ENCODE measurements at places on chromosomes 4 and X.
A peak's percentile ranks its signal among the peaks of the same experiment; 100 is the strongest.

GRCh38 chr4:183469936-183470335, 25.5 kb downstream of the CDKN2AIP start:
- no peak for DNase-seq

GRCh38 chrX:40197071-40197470, 99.3 kb upstream of the BCOR start:
- DNase-seq = no peak

DNA sequence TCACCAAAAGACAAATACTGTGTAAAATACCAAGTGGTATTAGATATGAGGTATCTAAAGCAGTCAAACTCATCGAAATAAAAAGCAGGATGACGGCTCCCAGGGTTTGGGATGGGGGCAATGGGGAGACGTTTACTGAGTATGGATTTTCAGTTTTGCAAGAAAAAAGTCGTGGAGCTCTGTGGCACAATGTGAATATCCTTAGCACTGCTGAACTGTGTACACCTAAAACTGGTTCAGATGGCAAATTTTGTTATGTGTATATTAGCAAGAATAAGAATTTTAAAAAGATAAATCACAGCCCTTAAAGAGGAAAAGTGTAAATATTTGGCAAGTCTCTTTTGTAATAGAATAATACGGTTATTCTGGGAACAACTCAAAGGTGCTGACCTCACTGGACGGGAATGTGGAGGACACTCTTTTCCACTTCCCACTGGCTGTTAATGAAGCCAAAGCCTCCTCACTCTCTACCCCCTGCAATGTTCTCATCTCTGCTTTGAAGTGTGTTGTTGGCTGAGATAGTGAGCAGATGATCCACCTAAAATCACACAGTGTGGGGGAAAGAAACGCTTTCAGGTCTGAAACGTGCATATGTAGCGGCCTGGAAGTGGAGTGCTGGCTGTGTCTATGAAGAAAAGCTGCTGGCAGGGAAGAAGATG, 49.2 kb downstream of the SEL1L3 start:
- DNase-seq = no peak

- no peak for DNase-seq
Measured at GRCh38 chr4:20676501-20677197, 23.6 kb upstream of the PACRGL start.

GRCh38 chrX:26558719-26559386, 342.9 kb downstream of the MAGEB5 start:
- no peak for DNase-seq

GRCh38 chr4:26458157-26458561, 32.1 kb downstream of the CCKAR start:
- no peak for DNase-seq

- DNase-seq = no peak
Measured at GRCh38 chr4:144342949-144343760, 202.6 kb upstream of the GYPA start.

DNA sequence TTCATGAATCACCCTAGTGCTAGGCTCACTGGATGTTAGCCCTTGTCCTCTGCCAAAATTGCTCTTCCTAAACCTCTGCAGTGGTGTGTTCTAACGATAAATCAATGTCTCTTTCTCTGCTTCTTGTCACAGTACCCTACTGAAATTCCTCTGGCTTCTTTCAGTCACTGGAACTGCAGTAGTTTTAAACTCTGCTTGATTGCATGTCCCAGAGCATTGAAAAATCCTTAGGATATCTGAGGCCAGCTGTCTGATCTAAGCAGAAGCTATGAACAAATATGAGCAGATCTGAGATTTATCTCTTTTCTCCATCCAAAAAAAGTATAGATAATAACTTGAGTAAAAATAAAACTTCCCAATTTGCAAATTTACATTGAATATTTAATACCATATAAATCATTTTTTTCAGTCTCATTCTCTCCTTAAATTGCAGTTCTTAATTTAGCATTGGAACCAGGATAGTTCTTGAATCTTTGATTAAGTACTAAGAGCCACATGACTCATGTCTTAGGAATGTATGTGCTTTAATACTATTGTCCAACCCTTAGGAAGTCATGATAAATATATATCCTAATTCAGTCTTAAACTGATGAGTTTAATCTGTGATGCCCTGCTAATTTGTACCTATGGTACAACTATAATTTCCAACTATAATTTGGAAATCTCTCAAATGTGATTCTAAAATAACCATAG, 169.7 kb downstream of the PDHA2 start:
- no peak for DNase-seq

DNA sequence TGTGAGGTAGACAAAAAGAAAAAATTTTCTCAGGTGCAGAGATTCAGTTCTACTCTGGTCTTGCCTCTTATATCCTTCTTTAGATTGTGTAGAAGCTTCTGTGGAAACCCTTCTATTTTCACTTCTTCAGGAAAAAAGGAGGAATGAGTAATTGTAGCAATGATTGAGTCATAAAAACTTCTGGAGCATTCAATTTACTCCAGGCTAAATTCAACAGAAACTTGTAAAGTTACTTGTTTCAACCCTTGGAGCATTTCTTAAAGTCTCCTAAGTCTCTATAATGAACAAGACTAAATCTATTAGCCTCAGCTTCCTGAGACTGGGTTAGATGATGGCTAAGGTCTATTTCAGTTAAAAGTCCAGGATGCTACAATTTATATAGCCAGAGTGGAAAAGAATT, 29.9 kb downstream of the BOD1L1 start:
- no peak for DNase-seq

GRCh38 chr4:185261946-185262345, 52.5 kb downstream of the SNX25 start:
- DNase-seq = no peak

DNA sequence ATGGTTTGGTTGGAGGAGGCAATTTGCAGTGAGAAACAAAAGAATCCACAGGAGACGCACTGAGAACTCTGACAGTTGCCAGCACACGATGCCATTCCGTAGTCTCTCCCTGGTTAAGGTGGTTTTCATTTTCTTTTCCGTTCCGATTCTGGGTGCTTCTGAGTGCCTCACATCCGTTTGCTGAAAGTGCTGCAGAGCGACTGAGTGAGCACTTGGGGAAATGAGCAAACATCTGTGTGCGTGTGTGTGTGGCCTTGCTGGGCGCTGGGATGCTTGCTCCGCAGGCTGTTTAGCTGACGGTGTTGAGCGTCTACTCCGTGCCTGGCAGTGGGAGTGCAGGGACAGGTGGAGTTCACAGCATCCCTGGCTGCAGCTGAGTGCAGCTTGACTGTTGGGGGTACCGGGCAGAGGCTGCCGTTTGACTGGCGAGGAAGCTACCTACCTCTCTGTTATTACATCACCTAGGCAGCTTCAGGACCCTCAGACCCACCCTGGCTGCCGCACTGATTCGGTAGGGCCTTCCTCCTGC, 49.3 kb downstream of the SORCS2 start:
- no peak for DNase-seq

DNA sequence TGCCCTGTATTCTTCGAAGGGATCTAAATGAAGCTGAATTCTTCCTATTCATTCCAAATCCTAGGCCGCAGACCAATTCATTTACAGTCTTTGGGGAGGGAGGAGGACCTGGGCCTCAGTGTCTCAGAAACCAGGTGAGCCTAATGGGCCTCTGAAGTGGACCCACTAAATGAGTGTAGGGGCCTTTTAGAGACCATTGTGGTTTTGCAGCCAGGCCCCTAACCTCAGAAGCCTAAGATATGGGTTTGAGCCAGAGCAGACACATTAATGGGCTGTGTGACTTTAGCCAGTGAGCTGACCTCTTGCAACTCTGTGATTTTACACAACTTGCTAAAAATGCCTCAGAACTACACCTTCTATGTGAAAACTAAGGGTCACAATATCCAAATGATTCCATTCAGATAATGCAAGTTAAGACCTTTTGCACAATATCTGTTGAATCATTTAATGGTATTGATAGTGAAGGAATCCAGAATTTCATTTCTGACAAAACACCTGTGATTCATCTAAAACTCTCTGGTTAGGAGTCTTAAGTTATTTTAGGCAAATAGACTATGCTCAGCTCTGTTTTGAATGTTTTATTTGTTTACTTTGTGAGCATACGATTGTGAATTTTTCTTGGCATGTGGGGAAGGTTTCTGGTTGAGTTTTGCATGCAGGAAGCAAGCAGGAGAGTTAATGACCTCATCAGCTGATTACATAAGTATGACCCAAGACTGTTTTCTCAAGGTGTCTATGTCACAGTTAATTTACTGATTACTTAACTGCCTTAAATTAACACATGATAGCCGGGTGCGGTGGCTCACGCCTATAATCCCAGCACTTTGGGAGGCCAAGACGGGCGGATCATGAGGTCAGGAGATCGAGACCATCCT, 75.0 kb downstream of the EVC start:
- DNase-seq = no peak

DNA sequence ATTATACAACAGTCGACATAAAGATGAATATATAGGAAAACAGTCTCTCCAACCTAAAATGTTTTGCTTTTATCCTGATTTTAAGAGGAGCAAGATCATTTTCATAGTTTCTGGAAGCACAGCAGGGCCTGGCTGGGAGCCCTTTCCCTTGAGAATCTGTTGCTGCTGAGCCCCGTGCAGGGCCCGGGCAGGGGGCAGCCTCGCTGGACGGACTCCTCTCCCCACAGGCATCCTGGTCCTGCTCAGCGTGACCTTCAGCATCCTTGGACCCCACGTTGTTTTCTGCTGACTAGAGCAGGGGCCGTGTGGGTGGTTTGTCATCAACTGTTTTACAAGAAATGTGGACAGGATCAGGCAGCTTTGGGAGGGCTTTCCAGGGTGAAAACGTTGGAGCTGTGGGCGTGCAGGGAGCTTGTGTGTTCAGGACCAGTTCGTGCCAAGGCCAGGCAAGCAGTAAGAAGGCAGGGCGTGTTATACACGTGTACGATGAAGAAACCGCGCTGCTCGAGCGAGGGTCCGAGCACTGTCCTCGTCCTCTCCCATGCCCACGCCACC, 25.0 kb downstream of the CPZ start:
- DNase-seq = no peak

DNA sequence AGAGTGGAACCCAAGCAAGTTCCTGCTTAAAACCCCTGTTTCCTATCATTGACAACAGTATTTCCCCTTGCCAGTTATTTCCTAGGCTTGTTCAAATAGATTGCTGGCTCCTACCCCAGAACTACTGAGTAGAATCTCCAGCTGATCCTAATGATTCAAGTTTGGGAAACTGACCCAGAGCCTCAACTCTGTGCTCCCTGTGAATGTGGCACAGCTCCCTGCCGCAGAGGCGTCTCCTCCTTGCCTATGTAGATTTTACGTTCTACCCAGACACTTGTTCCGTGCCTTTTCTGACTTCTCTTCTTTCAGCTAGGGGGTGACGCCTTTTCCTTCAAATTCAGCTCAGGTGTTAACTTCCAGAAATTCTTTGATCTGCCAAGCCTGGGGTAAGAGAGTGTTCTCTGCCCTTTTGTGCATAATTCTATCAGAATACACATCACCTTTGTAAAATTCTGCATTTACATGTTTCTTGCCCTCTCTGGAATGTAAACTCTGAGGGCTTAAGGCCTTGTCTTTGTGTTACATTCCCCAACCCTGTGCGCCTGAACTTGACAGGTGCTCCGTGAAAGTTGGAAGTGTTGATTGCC, 4.4 kb downstream of the LSM6 start:
- DNase-seq = no peak

- no peak for DNase-seq
Measured at GRCh38 chrX:81206476-81206875, 4.6 kb downstream of the SH3BGRL start.

DNA sequence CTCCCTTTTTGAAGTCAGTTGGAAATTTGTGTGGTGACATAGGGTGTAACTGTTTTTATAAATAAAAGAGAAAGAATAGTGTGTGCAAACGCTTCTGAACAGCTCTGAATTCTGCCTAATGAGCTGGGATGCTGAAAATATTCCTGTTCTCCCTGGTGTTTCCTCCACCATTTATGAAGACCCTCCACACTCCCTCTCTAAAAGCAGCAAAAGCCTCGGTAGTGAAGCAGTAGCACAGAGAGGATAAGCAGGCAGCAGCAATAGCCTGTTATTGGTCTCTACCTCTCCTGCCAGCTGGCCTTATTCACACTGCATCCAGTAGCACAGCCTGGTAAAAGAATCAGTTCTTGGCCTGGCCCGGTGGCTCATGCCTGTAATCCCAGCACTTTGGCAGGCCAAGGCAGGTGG, 406.1 kb downstream of the IQCM start:
- DNase-seq = no peak

DNA sequence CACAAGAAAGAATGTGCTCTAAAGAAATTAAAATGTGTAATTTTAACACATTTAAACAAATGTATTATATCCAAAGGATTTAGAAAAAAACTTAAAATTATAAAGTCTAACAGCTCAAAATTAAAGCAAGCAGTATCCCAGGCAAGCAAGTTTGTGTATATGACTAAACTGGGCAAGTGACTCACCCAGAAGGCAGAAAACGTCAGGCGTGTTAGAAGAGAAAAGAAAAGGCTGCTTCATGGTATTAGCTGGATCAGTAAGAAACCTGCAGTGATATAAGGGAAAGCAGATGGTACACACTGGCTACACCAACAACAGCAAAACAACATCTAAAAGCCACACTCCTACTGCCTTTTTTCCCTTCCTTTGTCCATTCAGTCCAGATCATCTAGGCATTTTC, 250.6 kb upstream of the NDST3 start:
- no peak for DNase-seq

GRCh38 chr4:20428436-20429160, 176.9 kb downstream of the SLIT2 start:
- no peak for DNase-seq

- DNase-seq = no peak
Measured at GRCh38 chr4:157961229-157961990, 211.4 kb downstream of the GASK1B start.

DNA sequence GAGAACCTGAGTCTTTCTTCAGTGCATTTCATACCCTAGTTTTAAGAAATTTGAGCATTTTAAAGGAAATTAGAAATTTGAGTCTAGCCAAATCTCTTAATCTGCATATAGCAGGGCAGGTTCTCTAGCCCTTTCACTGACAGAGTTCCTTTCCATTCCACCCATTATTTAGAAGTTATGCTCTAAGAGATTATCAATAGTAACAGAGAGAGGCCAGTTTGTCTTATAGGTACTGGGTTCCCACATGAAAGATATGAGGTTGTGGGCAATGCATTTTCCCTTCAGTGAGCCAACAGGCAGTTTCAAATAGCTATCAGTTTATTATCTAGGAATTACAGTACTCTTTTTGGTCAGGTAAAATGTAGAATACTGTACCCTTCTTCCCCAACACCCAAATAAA, 7.3 kb upstream of the GALNT7 start:
- no peak for DNase-seq

GRCh38 chr4:76235407-76235806, 16.1 kb upstream of the FAM47E start:
- DNase-seq = no peak

DNA sequence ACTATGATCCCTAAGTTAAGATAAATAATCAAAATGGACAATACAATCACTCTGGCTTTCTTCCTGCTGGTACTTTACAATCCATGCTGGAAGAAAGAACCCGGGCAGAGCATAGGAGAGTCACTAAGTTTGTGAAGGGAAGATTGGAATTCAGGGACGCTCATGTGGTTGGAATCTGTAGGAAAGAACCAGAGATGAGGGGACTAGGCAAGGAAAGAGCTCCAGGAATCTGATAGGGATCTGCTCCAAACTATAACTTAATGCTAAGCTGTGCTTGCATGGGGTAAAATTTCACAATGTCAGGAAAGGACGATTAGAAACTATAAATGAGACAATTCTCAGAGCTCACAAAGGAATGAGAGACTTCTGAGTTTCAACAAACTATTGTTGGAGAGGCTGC, 167.5 kb downstream of the ADGRA3 start:
- no peak for DNase-seq

GRCh38 chrX:125203365-125203736, 116.3 kb upstream of the TEX13C start:
- peak; percentile 32 for DNase-seq
